ENCODE measurements at places on chromosomes 7 and 10.

GRCh38 chr7:35727571-35727970, 32.6 kb upstream of the HERPUD2 start:
- no peak for DNase-seq

GRCh38 chr7:17305387-17306171, 7.1 kb downstream of the AHR start:
- DNase-seq, result no peak

DNA sequence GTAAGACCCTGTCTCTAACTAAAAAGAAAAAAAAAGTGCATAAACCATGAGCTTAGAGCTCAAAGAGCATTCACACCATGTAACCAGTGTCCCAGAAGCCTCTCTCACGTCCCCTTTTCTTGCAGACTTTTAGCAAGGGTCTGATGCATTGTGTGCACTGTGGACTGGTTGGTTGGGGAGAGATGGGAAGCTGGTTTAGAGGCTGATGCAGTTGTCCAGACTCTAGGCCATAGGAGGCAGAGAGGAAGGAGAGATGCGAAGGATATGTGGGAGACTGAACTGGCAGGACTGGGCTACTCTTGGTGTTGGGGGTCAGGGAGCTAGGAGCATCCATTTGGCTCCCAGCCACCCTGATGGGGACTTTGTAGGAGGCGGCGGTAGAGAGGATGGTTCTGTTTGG, 1.8 kb downstream of the SSC4D start:
- no peak for DNase-seq

- DNase-seq, result no peak
Observed at GRCh38 chr7:130910949-130911944, 177.2 kb upstream of the KLF14 start.

GRCh38 chr7:47484923-47485639, 96.8 kb downstream of the TNS3 start:
- DNase-seq, result peak; percentile 48

DNA sequence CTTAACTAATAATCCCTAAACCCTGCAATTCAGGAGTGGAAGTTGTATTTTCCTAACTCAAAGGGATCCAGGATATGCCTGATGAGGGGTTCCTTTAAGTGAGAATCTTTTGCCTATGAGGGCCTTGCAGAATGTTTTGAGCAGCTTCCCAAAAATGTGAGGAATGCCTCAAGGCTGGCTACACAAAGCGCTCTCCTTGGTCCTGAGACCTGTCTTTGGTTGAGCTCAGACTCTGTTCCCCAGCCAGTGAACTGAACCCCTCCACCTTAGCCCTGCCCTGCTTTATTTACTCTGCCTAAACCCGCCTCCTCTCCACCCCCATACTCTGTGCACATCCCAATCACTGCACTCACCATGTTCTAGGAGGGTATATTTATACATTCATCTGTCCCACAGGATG, 108.6 kb downstream of the NRCAM start:
- no peak for DNase-seq

DNA sequence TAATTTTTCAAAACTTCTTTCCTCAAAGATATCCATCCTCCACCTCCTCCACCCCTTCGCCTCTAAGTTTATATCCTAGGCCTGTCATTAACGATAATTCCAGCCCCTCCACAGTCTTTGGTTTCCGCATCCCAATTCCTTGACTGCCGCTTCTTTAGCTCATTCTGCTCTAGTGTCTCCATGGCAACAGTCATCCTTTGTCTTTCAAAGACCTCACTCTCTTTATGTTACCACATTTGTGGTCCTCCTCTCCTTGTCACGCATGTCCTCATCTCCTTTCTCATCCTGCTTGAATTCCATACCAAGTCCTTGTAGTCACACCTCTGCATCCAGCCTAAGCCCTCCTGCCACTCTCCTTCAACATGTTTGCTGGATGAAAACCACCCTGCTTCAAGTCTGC, 511.2 kb upstream of the KLF6 start:
- no peak for DNase-seq

GRCh38 chr10:18140957-18141845, 977 bp downstream of the CACNB2 start:
- peak; percentile 32 for DNase-seq

DNA sequence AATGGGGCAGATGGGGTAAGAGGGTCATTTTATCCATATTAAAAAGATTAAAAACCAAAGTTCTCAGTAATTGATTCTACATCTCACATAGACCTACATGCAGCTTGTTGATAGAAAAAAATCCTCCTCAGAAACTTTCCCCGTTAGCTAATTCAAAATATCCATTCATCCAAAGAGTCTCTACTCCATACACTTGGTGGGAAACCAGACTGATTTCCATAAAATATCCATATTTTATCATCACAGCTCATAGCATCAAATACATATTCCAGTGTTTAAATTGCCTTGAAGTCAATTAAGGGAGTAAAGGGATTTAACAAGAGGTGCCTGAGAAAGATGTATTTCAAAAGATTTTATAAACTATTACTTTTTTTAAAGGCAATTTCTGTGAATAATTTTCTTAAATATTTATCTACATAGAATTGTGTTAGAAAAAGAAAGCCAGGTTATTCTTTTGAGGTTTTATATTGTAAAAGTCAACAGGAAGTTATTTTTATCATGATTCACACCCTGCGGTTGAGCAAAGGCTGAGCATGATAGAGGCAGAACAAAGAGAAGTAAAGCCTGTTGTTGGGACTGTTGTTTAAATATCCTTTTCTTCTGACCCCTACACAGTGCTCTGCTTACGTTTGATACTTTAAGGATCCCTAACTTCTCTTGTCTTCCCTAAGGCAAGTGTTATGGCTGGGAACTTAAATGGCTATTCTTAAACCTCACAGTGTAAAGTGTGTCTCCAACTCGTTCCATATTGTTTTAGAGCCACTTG, 266.7 kb downstream of the PRKG1 start:
- no peak for DNase-seq

- no peak for DNase-seq
Observed at GRCh38 chr7:100398239-100398638, 25.0 kb downstream of the PILRA start.

DNA sequence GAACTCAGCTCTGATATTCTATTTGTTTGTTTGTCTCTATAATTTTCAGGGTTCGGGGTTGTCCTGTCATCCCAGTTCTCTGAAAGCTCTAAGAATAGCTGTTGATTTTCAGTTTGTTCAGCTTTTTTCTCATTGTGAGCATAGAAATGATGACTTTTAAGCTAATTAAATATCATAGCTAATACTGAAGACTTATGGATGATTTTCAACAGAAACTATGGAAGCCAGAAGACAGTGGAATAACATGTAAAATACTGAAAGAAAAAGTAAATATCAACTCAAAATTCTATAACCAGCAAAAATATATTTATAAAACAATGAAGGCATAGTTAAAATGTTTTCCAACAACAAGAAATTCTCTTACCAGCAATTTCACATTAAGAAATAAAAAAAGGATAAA, 96.4 kb upstream of the ETV1 start:
- no peak for DNase-seq

GRCh38 chr10:86346799-86347665, 19.6 kb downstream of the GRID1 start:
- DNase-seq, result no peak

GRCh38 chr7:134084488-134085144, 42.5 kb upstream of the LRGUK start:
- DNase-seq, result no peak

DNA sequence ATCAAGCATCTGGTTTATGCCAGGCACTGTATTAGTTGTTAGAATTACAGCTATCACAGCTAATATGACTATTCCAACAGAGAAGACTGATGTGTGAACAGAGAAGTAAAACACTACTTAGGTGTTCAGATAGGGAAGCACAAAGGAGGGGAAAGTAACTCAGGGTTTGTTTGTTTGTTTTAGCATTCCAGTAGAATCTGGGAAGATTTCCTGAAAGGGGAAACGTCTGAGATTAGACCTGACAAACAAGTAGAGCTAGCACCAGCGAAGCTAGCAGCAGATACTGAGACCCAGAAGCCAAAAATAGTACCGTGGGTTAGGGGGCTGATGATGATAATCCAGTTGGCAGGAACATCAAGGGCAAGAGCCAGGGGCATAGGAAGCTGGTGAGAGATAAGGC, 28.8 kb upstream of the KLHL7 start:
- DNase-seq, result no peak

DNA sequence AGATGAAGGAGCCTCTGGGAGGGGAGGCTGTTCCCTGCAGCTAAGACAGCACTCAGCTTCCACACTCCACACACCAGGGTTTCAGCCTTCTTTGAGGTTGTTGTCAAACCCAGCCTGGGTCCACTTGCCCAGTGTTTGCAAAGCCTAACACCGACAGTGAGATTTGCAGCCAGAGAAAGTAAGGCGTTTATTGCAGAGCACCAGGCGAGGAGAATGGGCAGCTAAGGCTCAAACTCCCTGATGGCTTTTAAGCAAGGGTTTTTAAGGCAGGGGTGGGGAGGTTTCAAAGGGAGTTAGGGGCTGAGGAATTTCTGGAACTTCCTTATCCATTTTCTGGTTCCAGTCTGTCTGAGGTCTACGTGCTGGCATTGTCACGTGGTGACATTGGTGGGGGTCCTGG, 4.7 kb upstream of the ZNF775 start:
- DNase-seq, result no peak

- no peak for DNase-seq
Observed at GRCh38 chr7:98387544-98388226, 13.2 kb downstream of the BAIAP2L1 start.

- no peak for DNase-seq
Observed at GRCh38 chr7:116041615-116042014, 11.1 kb upstream of the TFEC start.

DNA sequence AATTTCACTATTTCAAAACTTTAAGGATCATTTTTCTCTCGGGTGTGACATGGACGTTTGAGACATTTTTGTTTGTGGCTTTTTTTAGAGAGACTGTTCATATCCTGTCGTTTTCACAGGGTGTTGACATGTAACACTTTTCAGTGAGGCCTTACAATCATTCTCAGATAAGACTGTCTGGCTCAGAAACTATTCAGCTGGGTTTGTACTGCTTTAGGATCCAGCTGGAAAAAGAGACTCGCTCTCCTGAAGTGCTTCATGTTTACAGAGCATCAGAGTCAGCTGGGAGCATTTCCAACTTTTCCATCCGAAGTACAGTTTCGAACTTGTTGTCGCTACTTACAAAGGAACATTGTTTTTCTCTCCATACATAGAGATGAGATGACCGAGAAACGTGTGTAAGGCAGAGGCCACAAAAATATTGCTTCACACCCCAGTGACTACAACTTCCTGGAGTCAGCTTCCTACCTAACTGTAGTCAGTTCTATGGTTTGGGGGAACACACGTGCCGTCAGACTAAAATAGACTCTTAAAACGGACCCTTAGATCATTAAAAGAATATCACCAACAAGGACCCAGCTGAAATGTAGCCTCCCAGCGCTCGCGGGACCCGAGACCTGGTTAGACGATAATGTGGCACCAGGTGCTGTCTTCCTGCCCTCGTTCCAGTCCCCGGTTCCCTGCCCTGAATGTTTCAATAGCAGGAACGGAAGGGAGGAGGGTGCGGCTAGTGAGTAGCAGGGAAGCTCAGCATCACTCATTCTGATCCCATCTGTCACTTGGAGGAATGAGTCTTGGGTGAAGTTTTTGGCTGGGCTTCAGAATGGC, 78.0 kb downstream of the MKI67 start:
- DNase-seq, result no peak

GRCh38 chr10:98013122-98013521, 17.3 kb downstream of the CRTAC1 start:
- no peak for DNase-seq

GRCh38 chr10:5937016-5937415, 40.3 kb downstream of the IL15RA start:
- no peak for DNase-seq

DNA sequence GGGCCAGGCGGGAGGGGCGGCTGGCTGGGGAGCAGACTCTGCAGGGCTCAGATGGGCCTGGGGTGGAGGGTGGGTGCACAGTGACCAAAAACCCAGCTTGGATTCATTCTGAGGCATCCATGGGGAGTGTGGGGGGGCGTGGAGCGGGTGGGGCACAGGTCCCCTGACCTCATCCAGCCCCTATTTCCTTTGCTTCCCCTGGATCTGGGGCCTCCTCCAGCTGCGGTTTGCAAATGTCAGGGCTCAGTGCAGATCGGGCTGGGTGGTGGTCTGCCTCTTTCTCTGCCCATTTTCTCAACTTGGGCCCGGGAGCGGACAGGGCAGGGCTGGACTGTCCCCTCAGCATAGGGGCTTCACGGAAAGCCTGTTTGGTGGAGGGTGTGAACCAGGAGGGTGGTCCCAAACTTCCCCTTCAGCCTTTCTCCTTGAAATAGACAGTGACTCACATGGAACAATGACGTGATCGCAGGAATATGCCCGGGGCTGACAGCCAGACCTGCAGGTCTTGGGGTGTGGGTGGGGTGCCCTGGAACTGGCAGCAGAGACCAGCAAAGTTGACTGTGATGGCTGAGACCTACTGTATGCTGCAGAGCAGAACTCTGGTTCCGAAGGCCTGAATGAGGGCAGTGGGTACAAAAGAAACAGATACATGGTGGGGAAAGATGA, 72.9 kb upstream of the PODXL start:
- no peak for DNase-seq

GRCh38 chr10:3568983-3569382, 216.0 kb downstream of the KLF6 start:
- peak; percentile 10 for DNase-seq

- no peak for DNase-seq
Observed at GRCh38 chr7:96300502-96300901, 21.4 kb downstream of the SLC25A13 start.

DNA sequence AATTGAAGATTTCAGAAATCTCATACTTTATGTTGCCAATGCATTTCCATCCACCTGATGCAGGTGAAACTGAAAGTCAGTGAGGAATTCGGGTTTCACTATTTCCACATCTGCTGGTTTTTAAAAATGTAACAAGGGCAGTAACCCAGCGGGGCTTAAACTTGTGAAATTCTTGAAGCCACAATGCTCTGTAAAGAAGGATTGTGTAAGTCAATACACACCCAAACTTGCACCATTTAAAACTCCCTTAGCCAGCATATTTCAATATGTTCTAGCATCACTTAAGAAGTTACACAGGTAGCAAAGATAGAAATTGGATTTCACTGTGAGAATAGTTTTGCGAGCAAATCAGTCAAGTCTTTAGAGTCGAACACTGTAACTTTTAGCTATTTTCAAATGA, 386.1 kb downstream of the PLXDC2 start:
- DNase-seq, result no peak

DNA sequence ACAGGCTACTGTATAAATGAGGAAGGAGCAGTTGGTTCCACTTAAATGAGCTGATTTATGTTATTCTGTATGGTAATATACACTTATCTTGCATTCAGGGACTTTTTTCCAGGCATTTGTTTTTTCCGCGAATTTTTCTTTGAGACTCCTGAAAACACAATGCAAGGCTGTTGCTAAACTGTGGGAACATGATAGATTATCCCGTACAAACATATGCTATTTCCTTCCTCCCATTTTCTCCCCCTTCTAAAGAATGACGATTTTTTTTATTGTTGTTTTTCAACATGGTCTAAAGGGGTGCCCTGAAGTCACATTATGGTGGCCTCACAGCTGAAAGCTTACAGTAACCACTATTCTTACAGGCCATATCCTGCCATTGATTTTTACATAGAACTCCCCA, 523.9 kb upstream of the NRP1 start:
- DNase-seq, result no peak

- no peak for DNase-seq
Observed at GRCh38 chr7:1895664-1896515, 225.8 kb downstream of the ELFN1 start.

- no peak for DNase-seq
Observed at GRCh38 chr7:131045526-131045925, 282.1 kb upstream of the MKLN1 start.
